ENCODE measurements at places on chromosomes 5 and 9.

DNA sequence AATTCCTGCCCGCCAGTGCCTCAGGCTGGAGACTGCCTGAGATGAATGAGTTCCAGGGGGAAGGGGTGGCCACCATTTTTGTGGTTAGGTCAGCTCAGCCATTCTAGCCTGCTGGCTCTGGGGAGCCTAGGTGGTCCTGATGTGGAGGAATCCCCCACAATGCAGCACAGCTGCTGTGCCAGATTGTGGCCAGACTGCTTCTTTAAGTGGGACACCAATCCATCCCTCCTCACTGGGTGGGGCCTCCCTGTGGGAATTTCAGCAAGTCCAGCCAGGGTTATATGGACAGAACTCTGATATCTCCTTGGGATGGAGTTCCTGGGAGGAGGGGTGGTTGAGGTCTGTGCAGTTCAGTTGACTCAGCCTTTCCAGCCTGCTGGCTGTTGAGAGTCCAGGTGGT lies 51.2 kb upstream of the DAP start:
- DNase-seq: no peak

DNA sequence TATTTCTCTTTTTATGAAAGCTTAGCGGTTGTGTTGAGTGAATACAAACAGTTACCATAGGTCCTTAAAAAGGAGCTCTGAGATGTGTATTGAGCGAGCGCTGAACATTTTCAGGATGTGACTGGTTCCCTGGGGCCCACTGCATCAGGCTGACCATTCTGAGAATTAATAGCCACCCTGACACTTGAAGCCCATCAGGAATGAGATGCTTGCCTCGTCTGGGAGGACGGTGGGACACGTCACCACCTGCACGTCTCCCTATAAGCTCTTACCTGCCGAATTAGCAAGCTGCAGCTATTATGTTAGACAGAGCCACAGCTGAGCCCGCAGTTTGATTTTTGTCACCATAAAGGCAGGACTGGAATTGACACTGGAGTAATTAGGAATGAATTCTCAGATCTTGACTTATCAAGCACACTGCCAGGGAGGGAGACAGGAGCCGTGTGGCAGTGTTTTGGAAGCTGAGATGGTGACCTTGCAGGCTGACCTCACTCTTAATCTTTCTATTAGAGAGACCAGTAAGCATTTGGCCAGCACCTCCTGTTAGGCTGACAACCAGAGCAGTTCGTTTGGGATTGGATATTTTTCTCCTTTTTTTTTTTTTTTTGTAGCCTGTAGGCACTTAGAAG lies 373.1 kb upstream of the WWC1 start:
- no peak for DNase-seq

- DNase-seq: no peak
These were observed 45.5 kb upstream of the LRRC14B start for GRCh38 chr5:145585-146323.

- DNase-seq: no peak
These were observed 345.4 kb upstream of the MEF2C start for GRCh38 chr5:89228355-89228754.

- DNase-seq: peak; percentile 80
These were observed 580.9 kb upstream of the WWC1 start for GRCh38 chr5:167710444-167711073.

DNA sequence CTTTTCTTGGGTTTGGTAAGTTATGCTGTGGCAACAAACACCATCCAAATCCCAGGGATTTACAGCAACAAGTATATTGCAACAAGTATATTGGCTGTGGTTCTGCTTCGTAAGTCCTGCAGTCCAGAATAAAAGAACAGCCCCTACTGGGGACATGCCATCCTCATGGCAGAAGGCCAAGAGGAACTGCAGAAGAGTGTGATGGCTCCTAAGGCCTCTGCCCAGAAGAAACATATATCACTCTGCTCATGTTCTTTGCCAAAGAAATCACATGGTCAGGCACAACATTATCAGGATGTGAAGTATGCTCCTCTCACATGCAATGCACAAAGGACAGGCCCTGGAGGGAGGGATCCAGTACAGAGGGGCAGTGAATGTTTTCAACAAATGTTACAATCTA lies 159.6 kb upstream of the TAS2R1 start:
- DNase-seq: no peak

GRCh38 chr5:154755361-154756008 lies at the start of gene LARP1:
LARP1 (plus strand) TSS chr5:154755377; CDS start chr5:154755758, 381 bp downstream.
- peak; percentile 25 for DNase-seq

- DNase-seq: peak; percentile 48
These were observed 32.7 kb downstream of the PRUNE2 start for GRCh38 chr9:76873056-76873792.

- DNase-seq: peak; percentile 62
These were observed 115.9 kb upstream of the SH3GL2 start for GRCh38 chr9:17462869-17463464.

- no peak for DNase-seq
These were observed 15.8 kb upstream of the CACFD1 start for GRCh38 chr9:133443982-133444381.

DNA sequence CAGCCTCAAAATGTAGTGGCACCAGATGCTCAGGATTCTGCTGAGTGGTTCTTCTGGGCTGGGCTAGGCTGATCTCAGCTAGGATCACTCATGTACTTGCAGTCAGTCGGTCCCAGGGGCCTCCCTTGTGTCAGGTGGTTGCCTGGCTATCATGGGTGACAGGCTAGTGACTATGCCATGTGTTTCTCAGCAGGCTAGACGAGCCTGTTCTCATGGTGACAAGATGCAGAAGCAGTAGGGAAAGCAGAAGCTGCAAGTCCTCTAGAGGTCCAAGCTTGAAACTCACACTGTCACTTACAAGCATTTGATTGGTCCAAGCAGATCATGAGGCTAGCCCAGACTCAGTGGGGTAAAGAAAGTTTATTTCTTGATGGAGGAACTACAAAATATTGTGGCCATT lies 15.2 kb upstream of the KCNMB1 start:
- DNase-seq: no peak

- DNase-seq: peak; percentile 47
These were observed 200.1 kb upstream of the TBC1D2 start for GRCh38 chr9:98455256-98456155.

DNA sequence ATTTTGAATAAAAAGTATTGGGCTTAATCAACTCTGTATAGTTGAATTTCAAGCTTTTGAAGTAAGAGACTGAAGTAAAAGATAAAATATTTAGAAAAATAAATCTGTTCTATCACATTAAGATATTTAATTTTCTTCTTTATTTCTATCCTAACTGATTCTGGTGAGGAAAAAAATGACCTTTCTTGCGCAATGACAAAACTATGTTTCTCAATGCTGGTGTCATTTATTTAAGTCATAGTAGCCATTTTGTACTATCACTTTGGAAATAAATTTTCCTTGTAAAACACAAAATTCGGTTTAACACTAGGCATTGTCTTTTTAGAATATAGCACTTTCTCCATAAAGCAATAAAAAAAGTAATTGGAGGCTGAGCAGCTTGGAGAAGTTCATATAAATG lies 728.0 kb downstream of the CDH9 start:
- no peak for DNase-seq

GRCh38 chr5:76175821-76176403 lies 92.7 kb downstream of the SV2C start:
- DNase-seq: no peak
